Aorta (tissue), 5 donors: ENCODE measurements at places on chromosomes 11 and 22. TPM values are rescaled to one million over a fixed set of nuclear protein-coding genes. Genes with fewer than 3 reads are reported as not detected.

- H3K4me1 ChIP-seq = no peaks in the 10 kb centered on the region
- peak overlapping the region; percentile 15 for H3K4me3 ChIP-seq
- no peaks in the 10 kb centered on the region for H3K27me3 ChIP-seq
- DNase-seq = peak; percentile 76
Observed at GRCh38 chr11:72239849-72240460, 4.0 kb downstream of the PHOX2A start.

- no peaks in the 10 kb centered on the region for H3K27me3 ChIP-seq
- no peak overlapping the region for H3K27ac ChIP-seq
- H3K4me3 ChIP-seq = no peak overlapping the region
- no peaks in the 10 kb centered on the region for H3K36me3 ChIP-seq
- DNase-seq = peak; percentile 27
- H3K4me1 ChIP-seq = no peaks in the 10 kb centered on the region
Observed at GRCh38 chr11:69473276-69473845, 8.1 kb upstream of the LINC01488 start.

- no peaks in the 10 kb centered on the region for H3K4me1 ChIP-seq
- no peaks in the 10 kb centered on the region for H3K36me3 ChIP-seq
- no peak overlapping the region for H3K27ac ChIP-seq
- no peak overlapping the region for H3K4me3 ChIP-seq
- no peak for DNase-seq
- no peaks in the 10 kb centered on the region for H3K27me3 ChIP-seq
Observed at GRCh38 chr22:36145881-36146280, 14.7 kb downstream of the APOL3 start.

- H3K36me3 ChIP-seq = no peaks in the 10 kb centered on the region
- H3K4me1 ChIP-seq = peaks cover 2% of the 10 kb centered on the region
- DNase-seq = no peak
- H3K27me3 ChIP-seq = no peaks in the 10 kb centered on the region
- H3K4me3 ChIP-seq = no peak overlapping the region
- no peak overlapping the region for H3K27ac ChIP-seq
Observed at GRCh38 chr11:11532574-11532973, 89.2 kb downstream of the GALNT18 start.

DNA sequence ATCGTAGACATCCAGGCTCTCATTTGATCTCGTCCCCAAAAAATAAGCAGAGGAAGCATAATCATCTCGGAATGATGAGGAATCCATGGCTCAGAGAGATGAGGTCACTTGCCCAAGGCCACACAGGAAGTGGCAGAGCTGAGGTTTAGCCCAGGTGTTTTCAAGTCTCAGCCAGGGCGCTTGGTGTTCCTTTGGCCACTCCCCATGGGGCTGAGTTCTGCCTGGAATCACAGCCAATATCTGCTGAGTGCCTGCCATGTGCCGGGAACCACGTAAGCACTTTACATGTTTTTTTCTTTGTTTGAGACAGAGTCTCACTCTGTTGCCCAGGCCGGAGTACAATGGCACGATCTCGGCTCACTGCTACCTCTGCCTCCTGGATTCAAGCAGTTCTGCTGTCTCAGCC is 29.5 kb upstream of the MYH9 start:
- DNase-seq = no peak
- H3K4me1 ChIP-seq = no peaks in the 10 kb centered on the region
- H3K27me3 ChIP-seq = no peaks in the 10 kb centered on the region
- no peak overlapping the region for H3K27ac ChIP-seq
- H3K4me3 ChIP-seq = no peak overlapping the region

DNA sequence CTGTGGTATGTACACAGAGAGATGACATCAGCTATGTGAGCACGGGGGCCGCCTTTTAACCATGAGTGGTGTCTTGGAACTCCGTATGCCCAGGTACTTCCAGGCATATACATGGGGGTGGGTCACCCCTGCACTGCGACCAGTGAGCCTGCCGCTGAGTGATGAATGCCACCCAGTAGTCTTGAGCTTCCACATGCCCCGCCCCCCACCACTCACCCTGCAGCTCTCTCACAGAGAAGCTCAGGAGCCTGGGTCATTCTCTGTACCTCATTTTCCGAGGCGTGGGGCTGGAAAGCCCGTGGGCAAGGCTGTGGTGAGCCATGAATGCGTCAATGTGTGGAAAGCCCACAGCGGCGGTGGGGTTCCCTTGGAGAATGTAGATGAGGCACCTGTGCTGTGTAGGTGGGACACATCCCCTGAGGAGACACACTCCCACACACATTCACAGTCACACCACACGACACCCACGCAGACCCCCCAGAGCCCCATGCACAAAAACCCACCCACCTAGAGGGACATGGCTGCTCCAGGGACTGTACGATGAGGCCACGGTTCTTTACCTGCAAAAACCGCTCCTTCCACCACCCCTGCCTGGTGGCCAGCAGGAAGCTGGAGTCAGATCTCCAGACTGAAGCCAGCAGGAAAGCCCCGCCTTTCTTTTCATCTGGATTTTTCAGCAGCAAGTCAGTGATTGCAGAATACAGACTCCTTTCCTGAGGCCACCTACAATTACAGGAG is 67.6 kb downstream of the PIWIL3 start:
- H3K27me3 ChIP-seq = no peaks in the 10 kb centered on the region
- DNase-seq = no peak
- H3K27ac ChIP-seq = no peak overlapping the region
- H3K4me3 ChIP-seq = no peak overlapping the region
- no peaks in the 10 kb centered on the region for H3K4me1 ChIP-seq

Gene ANKK1
- total RNA-seq = 0.16 TPM

Gene C22orf31
- total RNA-seq = not detected

Gene CEP126
- 9.8 TPM for total RNA-seq

Gene CRYBB3
- total RNA-seq = 0.97 TPM
